ENCODE measurements at places on chromosomes 3 and 15.

- DNase-seq: no peak
These were observed 94.0 kb downstream of the WDR76 start for GRCh38 chr15:43920815-43921214.

DNA sequence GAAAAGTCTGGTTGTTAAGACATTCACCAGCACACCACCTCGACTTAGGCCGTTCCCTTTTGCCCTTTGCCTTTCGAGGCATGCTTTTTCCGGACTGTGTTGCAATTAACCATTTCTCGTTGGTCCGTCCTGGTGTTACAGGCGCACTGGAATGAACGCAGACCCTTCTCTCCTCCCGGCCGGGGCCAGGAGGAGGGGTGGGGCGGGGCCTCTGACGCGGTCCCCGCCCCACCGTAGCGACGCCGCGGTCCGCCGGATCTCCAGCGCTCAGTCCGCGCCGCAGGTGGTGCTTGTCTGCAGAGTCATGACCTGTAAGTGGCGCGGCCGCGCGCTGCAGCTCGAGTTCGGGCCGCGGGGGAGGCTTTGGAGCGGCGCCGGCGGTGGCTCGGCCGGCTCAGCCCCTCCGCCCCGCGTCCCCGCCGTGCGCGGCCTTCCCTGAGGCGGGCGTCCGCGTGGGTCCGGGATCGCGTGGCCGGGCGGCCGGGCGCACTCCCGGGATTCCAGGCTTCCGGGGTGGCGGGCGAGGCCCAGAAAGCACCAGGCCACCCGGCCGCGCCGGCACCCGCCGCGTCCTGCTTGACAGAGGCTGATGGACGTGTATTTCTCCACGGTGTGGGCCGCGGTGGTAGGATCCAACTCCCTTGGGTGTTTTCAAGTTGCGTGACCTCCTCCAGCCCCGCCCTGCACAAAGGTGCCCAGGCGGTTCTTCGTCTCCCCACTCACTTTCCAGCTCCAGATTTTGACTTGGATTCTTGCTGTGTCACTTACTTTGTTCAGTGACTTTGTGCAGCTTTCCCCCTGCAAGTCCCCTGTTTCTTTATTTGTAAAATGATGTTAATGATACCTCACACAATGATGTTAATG is at the start of gene NIT2:
TSS of gene NIT2 (plus strand) at position 270 of the 864 bp plus-strand sequence. CDS start at position 305, 35 bp downstream.
- DNase-seq: peak; percentile 81

DNA sequence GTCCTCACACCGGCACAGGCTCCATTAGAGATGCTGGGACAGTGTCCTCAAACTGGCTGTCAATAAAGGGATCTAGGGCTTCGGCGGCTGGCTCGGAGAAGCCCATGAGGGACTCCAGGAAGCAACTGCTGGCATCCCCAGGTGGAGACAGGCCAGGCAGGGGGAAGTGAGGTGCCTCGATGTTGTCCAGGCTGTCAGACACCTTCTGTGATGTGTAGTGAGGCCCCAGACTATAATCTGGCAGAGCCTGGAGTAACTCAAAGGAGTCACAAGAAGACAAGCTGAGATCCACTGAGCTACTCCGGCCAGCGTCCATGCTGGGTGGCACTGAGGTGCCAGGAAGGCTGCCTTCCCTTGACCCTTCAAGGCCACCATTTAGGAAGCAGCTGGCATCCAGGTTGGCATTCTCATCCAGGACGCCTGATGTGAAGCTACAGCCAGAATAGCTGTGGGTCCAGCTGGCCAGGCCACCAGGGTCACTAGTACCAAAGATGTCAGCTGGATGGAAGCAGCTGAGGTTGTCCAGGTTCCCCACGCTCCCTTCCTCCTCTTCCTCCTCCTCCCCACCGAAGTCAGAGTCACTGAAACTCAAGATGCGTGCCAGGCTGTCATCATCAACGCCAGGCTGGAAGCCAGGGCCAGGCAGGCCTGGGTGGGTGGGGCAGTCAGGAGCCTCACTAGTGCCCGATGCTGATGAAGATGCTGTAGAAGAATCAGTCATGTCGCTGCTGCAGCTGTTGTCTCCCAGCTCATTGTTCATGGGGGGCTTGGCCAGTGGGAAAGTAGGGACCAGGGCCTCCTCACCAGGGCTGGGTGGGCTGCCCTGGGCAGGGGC is 10.1 kb downstream of the CSRNP1 start:
- DNase-seq: no peak

DNA sequence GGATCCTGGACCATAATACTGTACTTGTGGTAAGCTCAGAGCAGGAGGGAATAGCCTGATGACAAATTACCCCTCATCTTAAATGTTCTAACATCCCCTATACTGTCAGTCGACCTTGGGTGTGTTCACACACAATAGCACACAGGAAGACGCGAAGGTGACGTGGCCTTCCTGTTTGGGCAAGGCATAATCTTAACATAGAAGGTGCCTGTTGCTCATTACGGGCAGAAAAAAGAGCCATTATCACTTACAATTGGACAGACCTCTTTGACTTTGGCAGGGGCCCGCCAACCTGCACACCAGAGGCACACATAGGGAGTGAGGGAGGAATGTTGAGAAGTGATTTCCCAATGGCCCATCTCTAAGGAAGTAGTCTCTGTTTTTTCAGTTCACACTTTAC is 144.2 kb downstream of the ANO10 start:
- DNase-seq: no peak

DNA sequence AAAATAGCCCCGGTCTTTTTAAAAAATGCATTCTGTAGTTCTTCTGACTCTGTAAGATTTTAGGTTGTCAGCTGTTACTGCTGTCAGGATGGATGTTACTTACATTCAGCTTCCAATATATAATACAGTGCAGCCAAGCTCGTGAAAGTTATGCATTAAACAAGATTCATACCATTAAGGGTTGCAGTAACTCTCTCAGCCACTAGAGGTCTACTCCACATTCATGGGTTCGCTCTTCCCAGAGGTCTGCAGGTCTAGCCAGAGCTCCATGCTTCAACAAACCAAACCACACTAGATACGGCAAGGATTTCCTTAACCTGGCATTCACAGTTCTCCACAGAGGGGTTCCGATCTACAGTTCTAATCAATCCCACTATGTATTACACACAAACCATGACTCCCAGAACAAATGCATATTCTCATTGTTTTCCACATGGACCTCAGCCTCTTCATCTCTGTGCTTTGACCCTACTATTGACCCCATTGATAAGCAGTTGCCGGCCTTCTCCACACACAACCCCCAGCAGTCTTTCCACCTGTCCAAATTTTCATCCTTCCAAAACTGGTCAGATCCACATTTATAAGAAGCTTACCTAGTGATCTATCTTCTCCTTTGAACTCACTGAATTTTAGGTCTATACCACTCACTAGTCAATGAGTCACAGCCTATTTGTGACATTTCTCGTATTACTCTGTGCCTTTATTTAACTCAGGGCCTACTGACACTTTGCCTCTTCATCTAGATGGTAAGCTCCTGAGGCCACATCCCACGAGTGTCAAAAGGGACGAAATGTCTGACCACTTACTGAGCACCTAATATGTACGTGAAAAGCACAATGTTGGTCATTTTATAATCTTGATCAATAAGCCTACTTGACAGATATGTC is 33.7 kb downstream of the RORA start:
- DNase-seq: peak; percentile 7

DNA sequence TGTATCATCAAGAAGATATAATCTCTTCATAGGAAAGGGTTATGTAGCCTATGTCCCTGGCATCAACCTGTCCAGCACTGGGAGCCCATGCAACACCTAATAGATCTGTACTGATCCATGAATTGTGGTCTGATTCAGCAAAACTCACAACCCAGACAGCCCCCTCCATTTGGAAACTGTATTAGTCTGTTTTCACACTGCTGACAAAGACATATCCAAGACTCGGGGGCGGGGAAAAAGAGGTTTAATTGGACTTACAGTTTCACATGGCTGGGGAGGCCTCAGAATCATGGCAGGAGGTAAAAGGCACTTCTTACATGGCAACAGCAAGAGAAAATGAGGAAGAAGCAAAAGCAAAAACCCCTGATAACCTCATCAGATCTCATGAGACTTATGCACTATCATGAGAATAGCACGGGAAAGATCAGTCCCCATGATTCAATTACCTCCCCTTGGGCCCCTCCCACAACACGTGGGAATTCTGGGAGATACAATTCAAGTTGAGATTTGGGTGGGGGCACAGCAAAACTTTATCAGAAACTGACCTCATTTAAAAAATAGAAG is 83.3 kb downstream of the TRIM42 start:
- no peak for DNase-seq

DNA sequence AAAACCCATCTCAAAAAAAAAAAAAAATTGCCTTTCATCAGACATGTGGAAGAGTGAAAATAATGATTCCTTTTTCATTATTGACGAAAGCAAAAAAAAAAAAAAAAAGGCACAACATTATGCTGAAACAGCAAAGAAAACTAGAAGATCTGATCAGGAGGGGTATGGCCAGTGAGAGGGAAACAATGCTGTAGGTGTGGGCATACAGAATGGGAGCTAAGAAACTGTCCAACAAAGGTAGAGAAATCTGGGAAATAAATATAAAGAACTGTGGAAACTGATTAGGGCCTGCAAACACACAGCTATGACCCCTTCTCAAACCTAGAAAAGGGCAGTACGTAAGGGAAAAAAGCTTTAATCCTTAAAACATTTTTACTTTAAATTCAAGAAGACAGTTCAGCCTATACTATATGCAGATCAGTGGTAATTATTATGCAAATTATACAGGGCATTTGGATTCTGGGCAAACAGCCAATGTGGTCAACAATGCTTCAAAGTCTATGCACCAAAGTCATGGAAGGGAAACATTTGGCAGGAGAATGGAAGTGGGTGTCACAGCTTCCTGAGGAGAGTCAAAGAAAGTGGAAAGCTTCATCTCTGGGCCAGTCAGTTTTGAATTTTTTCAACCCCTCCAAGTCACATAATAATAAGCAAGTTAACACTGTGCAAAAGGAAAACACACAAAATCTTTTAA is 68.3 kb upstream of the SLC12A8 start:
- DNase-seq: no peak

Measured in muscle of arm (tissue), 14 donors.